Mucosa of gallbladder (tissue), 1 donor: ENCODE measurements at places on chromosomes 16 and 17. TPM values are rescaled to one million over a fixed set of nuclear protein-coding genes. Genes with fewer than 3 reads are reported as not detected.

The FBXO39 gene
- total RNA-seq, result 0.23 TPM

The ADAM11 gene
- total RNA-seq, result 2.8 TPM

The OR1A1 gene
- not detected for total RNA-seq

The GJC1 gene
- 17.3 TPM for total RNA-seq

The IGSF6 gene
- total RNA-seq, result 11.5 TPM

The KRTAP4-1 gene
- not detected for total RNA-seq

GRCh38 chr17:81096741-81097133 is 61.8 kb downstream of the BAIAP2 start:
- DNase-seq, result no peak

- no peak for DNase-seq
These were observed 62.2 kb upstream of the ADORA2B start for GRCh38 chr17:15882777-15883176.

DNA sequence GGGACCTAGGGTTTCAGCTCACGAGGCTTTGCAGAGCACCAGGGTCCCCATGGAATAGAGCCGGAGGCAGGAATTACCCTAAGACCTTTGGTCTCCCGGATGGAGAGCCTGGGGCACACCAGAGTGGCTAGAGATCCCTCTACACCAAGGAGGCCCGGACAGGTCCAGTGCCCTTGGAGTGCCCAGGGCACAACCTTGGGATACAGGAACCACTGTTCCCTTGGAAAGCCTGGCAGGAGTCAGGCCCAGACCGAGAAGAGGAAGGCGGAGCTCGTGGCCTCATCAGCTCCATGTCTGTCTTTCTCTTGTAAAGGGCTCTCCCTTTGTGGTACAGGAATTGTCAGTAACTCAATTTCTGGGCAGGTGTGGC is 3.8 kb upstream of the DBNDD1 start:
- DNase-seq, result no peak

DNA sequence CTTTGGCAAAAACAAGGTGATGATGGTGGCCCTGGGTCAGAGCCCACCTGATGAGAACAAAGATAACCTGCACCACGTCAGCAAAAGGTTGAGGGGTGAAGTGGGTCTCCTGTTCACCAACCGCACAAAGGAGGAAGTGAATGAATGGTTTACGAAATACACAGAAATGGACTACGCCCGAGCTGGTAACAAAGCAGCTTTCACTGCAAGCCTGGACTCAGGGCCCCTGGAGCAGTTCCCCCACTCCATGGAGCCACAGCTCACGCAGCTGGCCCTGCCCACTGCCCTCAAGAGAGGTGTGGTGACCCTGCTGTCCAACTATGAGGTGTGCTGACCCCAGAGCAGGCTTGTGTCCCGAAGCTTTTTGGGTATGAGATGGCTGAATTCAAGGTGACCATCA is 29.7 kb upstream of the DLX4 start:
- no peak for DNase-seq

GRCh38 chr17:62876063-62876462 is 67.9 kb upstream of the MARCHF10 start:
- DNase-seq, result no peak

- DNase-seq, result no peak
These were observed 103.8 kb downstream of the ANKRD11 start for GRCh38 chr16:89386306-89387185.

DNA sequence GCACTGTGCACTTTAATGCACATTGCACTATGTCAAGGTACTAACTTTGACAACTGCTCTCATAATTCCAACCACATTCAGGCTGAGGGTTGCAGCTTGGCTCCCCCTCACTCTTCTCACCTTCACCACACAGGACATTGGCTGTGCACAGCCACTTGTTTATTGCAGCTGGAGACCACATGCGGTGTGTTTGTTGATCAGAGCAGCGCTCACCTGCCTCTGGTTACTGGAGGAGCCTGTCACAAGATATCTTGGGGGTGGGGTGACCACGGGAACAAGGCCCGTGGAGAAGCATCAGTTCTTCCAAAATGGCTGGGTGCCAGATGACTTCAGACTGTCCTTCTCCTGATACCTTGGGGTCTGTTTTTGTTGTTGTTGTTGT is 10.6 kb upstream of the CCL5 start:
- DNase-seq, result peak; percentile 54

DNA sequence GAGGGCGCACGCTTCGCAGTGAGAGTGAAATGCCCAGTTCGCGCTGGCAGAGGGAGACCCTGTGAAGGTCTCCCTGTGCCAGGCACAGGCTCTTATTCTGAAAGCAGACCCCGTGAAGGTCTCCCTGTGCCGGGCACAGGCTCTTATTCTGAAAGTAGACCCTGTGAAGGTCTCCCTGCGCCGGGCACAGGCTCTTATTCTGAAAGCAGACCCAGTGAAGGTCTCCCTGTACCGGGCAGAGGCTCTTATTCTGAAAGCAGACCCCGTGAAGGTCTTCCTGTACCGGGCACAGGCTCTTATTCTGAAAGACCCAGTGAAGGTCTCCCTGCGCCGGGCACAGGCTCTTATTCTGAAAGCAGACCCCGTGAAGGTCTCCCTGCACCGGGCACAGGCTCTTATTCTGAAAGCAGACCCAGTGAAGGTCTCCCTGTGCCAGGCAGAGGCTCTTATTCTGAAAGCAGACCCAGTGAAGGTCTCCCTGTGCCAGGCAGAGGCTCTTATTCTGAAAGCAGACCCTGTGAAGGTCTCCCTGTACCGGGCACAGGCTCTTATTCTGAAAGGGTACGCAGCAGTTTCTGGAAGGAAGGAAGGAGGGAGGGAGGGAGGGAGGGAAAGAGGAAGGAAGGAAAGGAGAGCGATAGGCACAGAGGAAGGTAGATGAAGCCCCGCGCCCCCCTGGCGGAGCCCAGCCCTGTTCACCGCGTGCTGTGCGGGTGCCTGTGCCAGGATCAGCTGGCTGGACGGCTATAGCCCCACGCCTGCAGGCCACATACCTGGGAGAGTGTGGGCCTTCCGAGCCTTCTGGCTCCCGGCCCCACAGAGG is 55.3 kb downstream of the WDR45B start:
- DNase-seq, result peak; percentile 80
